IMR-90 (cell line): ENCODE measurements at places on chromosomes 12 and 14. TPM values are rescaled to one million over a fixed set of nuclear protein-coding genes. Genes with fewer than 3 reads are reported as not detected.

The HOXC9 gene
- total RNA-seq, result not detected in 2 replicates

The P2RX2 gene
- not detected in 2 replicates for total RNA-seq

The TSHR gene
- not detected in 2 replicates for total RNA-seq

The TMTC3 gene
- total RNA-seq, result 44.3 and 70.8 TPM in 2 replicates

- peaks cover 10% of the 10 kb centered on the region for H3K36me3 ChIP-seq
- no peak overlapping the region for H3K4me3 ChIP-seq
- no peak overlapping the region for H3K27ac ChIP-seq
- DNase-seq, result no peak
- no peaks in the 10 kb centered on the region for H3K27me3 ChIP-seq
- no peaks in the 10 kb centered on the region; the same call in 1 of the 2 replicates for H3K4me1 ChIP-seq
Observed at GRCh38 chr14:29650554-29651269, 276.9 kb downstream of the PRKD1 start.

GRCh38 chr14:52352061-52352491 is 38.0 kb downstream of the PTGER2 start:
- DNase-seq, result no peak
- peaks cover 28% of the 10 kb centered on the region for H3K4me1 ChIP-seq
- H3K27ac ChIP-seq, result peak overlapping the region; percentile 72; the same call in 1 of the 2 replicates
- H3K27me3 ChIP-seq, result no peaks in the 10 kb centered on the region
- no peaks in the 10 kb centered on the region for H3K36me3 ChIP-seq

DNA sequence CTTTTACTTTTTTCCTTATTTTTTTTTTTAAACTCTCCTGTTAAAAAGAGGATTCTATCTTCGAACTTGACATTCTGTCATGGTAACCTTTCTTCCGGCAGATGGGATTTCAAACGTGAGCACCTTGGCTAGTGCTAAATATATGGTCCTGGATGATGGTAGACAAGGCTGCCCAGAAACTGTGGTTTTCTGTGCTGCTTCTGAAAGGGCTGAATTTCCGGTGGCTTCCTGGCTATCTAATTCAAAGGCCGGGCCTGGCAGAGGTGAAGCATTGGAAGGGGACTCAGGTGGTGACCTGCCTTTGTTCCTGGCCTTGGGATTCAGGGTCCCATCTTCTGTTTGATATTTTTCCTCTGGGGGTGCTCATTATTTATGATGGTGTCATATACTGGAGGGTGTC is 118.6 kb upstream of the MYL2 start:
- H3K36me3 ChIP-seq, result no peaks in the 10 kb centered on the region
- no peak for DNase-seq
- no peak overlapping the region for H3K4me3 ChIP-seq
- H3K27ac ChIP-seq, result no peak overlapping the region

DNA sequence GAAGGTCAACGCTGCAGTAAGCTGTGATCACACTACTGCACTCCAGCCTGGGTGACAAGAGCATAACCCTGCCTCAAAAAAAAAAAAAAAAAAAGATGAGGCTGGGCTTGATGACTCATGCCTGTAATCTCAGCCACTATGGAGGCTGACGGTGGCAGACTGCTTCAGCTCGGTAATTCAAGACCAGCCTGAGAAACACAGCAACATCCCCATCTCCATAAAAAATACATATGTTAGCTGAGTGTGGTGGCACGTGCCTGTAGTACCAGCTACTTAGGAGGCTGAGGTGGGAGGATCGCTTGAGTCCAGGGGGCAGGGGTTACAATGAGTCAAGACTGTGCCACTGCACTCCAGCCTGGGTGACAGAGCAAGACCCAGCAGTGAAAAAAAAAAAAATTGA is 50.4 kb downstream of the GXYLT1 start:
- DNase-seq, result peak; percentile 72
- no peak overlapping the region for H3K27ac ChIP-seq
- H3K4me1 ChIP-seq, result no peaks in the 10 kb centered on the region; the same call in 1 of the 2 replicates
